ENCODE measurements at places on chromosomes 6 and 20.
A peak's percentile ranks its signal among the peaks of the same experiment; 100 is the strongest.

- DNase-seq = no peak
Measured at GRCh38 chr20:21430020-21430419, 32.7 kb upstream of the NKX2-4 start.

GRCh38 chr20:36235892-36236785 lies at the start of gene AAR2:
Gene AAR2, plus strand, starts transcription at chr20:36236478. Its CDS starts 3,391 bp downstream, at chr20:36239869.
- DNase-seq = peak; percentile 62

- no peak for DNase-seq
Measured at GRCh38 chr20:46964618-46965455, 70.2 kb downstream of the EYA2 start.

GRCh38 chr20:7859356-7859802 lies 80.9 kb downstream of the HAO1 start:
- DNase-seq = peak; percentile 58

GRCh38 chr6:100322886-100323285 lies 141.8 kb downstream of the SIM1 start:
- DNase-seq = no peak

DNA sequence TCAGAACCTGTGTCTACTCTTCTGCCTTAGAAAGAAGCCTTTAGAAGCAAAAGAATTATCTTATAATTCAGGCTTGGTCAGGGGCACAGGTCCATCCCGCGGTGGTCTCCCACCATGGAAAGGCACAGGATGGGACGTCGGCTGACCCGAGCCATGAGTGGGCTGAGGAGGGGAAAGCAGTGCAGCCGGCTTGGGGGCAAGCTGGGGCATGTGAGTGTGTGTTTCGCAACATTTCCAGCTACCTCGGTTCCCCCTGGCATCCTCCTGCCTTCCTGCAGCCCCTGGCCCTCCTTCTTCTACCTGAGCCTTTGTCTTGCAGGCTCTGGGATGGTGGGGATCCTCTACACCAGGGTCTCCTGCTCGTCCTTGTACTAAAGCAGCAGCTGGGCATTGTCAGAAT lies 29.1 kb upstream of the FOXC1 start:
- no peak for DNase-seq
